ENCODE measurements at places on chromosomes 3 and 15.
A peak's percentile ranks its signal among the peaks of the same experiment; 100 is the strongest.

- no peak for DNase-seq
Observed at GRCh38 chr3:125123451-125124305, 67.9 kb upstream of the HEG1 start.

DNA sequence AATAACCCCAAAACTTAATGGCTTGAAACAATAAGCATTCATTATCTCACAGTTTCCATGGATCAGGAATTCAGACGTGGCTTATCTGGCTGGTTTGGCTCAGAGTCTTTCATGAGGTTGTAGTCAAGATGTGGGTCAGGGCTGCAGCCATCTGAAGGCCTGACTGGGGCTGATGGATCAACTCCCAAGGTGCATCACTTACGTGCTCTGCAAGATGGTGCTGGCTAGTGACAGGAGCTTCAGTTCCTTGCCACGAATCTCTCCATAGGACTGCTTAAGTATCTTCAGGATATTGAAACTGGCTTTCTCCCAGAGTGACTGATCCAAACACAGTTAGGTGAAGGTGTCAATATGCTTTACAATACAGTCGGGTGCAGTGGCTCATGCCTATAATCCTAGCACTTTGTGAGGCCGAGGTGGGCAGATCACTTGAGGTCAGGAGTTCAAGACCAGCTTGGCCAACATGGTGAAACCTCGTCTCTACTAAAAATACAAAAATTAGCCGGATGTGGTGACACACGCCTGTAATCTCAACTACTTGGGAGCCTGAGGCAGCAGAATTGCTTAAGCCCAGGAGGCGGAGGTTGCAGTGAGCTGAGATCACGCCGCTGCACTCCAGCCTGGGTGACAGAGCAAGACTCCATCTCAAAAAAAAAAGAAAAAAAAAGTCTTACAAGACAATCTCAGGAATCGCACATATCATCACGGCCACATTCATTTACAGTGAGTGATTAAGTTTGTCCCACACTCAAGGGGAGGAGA is 28.5 kb upstream of the PTPRG start:
- DNase-seq, result no peak

DNA sequence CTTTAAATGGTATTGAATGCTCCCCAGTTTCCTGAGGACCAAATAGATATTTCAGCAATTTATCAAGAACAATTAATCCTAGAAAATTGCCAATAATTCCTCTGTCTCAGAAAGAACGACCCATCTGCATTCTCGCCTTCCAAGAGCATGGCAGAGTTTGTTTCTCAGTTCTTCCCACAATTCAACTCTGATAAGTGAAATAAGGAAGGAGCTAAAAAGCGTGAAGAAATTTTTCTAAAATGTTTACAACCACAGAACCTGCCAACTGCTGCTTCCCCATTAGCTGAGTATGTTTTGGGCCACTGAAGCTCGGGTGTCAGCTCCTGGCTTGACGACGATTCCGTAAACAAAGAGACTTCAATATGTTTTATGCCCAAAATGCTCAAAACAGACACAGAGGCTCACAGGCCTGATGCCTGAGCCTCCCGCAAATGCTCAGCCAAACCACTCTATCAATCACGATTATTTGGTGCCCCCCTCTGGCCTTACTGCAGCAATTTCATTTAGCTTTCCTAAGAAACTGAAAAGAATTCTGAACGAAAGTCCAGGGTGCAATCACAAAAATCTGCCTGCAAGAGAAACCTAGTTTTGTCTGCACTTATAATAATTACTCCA is 259.2 kb upstream of the CCDC54 start:
- peak; percentile 65 for DNase-seq

- DNase-seq, result peak; percentile 50
Observed at GRCh38 chr15:78052001-78052401, 25.5 kb downstream of the TBC1D2B start.

DNA sequence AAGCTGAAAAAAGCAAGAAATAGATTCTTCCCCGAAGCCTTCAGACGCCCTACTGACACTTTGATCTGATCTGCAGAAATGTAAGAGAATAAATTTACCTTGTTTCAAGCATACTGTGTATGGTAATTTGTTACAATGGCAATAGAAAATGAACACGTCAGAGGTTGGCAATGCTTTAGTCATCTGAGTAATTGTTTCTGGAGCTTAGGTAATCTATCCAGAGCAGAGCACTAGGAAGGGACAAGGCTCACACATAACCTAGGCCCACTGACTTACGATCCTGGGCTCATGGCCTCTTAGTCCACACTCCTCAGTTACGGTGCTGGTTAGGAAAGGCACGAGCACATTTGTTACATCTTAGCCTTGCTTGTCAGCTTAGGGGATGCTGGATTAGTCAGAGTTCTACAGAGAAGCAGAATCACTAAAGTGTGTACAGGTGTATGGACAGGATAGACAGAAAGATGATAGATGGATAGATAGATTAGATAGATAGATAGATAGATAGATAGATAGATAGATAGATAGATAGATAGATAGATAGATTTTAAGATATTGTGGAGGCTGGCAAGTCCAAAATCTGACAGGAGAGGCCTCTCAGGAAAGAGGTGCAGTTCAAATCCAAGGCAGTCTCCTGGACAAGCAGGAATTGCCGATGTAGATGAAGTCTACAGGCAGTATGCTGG is 46.8 kb upstream of the TBC1D23 start:
- no peak for DNase-seq

- DNase-seq, result no peak
Observed at GRCh38 chr3:123157598-123158287, 44.0 kb upstream of the SEC22A start.

GRCh38 chr3:188060840-188061544 is 93.0 kb upstream of the LPP start:
- no peak for DNase-seq

- DNase-seq, result peak; percentile 77
Observed at GRCh38 chr15:78909791-78910228, 35.0 kb downstream of the CTSH start.

DNA sequence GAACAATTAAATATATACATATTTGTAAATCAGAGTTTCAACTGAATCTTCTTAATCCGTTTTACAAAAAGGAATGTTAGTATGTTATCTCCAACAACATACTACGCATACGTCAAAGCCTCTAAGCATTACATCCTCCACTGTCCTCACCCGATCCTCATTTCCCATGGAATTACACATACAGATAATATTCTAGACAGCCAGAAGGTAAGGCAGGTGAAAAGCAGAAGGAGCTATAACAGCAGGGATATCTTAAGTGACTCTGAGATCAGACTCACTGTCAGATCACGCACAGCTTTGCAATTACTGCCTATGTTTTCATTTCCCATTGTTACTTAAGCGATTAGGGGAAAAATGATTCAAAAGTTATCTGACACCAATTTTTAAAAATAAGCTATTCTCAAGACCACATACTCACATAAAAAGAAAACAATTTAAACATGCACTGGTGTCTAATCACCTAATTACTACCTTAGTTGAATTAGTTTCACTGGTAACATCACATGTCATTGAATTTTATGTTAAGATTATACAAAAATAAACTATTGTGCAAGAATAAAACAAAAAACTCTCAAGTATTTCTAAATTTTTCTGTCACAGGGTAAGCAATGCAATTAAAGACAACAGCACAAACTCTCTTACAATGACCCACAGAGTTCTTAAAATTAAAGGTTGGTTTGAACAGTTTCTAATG is 92.8 kb downstream of the TBL1XR1 start:
- no peak for DNase-seq

GRCh38 chr3:45978006-45978761 is 17.4 kb downstream of the FYCO1 start:
- no peak for DNase-seq

DNA sequence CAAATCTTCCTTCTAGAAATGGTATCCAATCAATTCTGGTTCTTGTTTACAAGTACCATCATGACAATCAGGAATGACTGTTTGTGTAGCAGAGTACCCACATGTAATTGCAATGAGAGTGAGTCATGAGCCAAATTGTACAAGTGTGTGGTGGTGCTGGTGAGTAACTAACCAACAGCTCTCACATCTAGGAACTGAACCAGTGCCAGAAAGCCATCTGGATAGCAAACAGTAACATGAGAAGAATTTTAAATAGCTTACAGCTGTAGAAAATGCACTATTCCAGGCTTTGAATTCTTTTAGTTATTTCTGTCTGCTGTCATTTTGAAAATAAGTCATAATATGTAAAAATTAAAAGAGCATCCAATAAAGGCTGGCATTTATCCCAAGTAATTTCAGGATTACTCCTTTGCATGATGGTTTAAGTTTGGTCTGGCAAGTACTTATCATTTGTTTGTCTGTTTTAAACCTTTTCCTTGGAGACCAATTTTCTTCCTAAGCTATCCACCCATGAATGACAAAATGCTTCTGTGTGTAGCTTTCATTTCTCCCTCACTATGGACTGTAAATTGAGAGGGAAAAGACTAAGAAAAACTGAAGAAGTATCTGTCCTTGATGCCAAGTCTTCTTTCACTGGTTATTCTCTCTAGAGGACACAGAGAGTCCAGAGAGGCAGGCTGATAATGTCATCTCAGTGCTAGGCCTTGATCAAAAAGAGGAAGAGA is 60.0 kb downstream of the PIK3CB start:
- peak; percentile 31 for DNase-seq
